ENCODE measurements at places on chromosomes 11 and 22.

DNA sequence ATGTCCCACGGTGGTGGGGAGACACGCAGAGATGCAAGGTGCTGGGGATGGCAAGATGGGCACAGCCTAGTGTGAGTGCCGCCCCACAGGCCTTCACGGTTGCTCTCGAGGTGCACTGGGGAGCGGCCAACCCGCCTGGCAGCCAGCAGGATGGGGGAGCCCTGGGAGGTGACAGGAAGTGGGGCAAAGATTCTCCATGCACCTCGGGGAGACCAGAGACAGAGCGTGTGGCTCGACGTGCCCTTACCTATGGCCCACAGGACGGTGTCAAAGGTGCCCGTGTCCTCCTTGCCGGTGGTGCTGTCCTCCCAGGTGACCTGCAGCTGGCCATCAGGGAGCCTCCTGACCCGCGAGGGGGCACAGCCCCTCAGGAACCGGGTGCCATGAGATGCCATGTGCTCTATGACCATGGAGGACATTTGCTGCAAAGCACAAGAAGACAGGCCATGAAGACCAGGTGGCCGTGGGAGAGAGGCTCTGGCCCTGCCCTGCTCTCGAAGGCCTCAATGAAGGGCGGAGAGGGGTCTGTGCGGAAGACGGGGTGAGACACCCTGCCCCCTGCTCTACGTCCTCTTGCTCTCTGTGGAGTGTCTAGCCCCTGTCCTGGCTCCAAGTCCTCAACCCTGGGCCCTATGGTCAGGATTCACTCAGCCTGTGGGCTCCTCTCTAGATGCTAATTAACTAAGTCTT, 40.6 kb upstream of the GNB1L start:
- DNase-seq = no peak

- DNase-seq = no peak
Measured at GRCh38 chr11:114395736-114396135, 4.6 kb downstream of the C11orf71 start.

- DNase-seq = no peak
Measured at GRCh38 chr11:102138670-102139069, 28.4 kb downstream of the YAP1 start.

DNA sequence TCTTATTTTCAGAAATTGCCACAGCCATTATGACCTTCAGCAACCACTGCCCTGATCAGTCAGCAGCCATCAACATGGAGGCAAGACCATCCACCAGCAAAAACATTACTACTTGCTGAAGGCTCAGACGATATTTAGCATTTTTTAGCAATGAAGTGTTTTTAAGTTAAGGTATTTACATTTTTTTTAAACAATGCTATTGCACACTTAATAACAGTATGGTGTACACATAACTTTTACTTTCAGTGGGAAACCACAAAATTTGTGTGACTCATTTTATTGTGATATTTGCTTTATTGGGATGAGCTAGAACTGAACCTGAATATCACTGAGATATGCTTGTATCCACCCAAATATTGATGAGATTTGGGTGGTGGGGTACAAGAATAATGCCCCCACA, 110.9 kb downstream of the TSPAN18 start:
- no peak for DNase-seq

GRCh38 chr11:123410218-123410549, 19.9 kb upstream of the GRAMD1B start:
- no peak for DNase-seq

GRCh38 chr11:77040889-77041288, 6.7 kb downstream of the B3GNT6 start:
- no peak for DNase-seq

GRCh38 chr22:47593291-47593690, 830.8 kb downstream of the TBC1D22A start:
- DNase-seq = no peak

- no peak for DNase-seq
Measured at GRCh38 chr11:100778166-100778785, 91.2 kb downstream of the ARHGAP42 start.

DNA sequence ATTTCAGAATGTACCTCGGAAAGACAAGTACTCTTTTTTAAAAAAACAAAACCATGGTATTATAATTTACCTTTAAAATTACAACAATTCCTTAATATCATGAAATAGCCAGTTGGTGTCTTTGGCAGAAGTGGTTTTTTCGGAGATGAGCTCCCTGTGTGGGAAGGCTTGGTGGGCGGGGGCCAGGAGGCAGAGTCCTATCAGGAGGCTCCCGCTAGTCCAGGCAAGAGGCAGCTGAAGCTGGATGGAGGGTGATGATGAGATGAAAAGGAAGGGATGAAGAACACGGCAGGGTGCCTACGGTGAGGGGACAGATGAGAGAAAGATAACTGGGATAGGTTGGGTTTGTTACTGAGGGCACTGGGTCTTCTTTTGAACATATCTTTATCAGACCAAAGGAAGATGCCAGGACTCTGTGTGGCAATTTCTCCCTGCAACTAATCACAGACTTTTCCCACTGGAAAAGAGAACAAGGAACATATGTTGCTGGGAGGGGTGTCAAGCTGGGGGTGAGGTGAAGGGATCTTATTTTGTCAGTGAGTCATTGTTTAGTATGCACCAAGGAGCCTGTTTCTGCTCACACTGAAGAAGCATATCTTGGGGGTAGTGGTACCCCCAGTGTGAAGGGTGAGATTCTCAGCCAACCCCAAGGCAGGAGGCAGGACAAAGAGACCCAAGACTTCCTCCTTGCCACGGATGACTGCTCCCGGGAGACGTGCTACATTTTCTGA, 91.5 kb upstream of the YWHAH start:
- DNase-seq = no peak

DNA sequence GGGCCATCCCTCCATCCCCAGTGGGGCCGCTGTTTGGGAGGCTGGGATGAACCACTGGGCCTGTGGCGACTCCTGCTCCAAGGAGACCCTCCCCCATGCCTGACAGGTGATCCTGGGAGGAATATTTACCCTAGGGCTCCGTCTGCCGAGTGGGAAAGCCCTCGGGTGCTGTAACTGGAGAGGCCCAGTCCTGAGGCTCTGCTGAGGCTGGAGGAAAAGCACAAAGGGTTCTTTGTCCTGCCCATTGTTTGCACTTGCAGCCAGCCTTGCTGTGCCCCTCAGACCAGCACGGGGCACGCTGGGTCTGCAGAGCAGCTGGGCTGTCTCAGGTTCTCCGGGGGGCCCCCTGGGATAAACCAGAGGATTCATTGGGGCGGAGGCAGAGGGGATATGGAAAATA, 321.1 kb downstream of the MN1 start:
- DNase-seq = no peak

DNA sequence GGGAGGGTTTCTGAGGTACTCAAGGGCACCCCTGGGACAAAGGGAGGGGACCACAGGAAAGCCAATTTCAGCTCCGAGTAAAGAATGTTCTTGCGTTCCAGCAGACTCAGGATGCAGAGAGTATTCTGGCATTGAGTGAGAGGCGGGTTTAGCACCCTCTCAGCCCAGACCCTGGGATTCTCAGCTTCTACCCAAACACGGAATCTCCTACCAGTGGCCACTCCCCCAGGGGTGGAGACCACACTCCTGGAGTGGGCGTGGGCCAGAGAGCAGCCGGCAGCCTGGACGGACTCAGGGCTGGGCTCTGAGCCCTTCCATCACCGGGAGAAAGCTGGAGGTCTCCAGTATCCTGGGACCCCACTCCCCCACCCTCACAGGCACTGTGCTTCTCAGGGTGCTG, 26.1 kb upstream of the TTLL12 start:
- no peak for DNase-seq

Data from activated T-helper 1 cell treated with anti-CD3 and anti-CD28 coated beads, Interleukin-12 subunit alpha, Interleukin-12 subunit beta, Interleukin-2, Interleukin-4 antibody, amounts not matched to agents 30 ng/mL and 10 ng/mL and 1 ng/mL, durations not matched to agents 14 hours and 24 hours and 36 hours (primary cell).